HuH-7.5 (cell line): ENCODE measurements at places on chromosomes 1 and 21.

GRCh38 chr21:44703731-44704635 is 7.0 kb downstream of the KRTAP10-12 start:
- DNase-seq = no peak

GRCh38 chr1:21005466-21006239 is 171.0 kb downstream of the EIF4G3 start:
- no peak for DNase-seq

DNA sequence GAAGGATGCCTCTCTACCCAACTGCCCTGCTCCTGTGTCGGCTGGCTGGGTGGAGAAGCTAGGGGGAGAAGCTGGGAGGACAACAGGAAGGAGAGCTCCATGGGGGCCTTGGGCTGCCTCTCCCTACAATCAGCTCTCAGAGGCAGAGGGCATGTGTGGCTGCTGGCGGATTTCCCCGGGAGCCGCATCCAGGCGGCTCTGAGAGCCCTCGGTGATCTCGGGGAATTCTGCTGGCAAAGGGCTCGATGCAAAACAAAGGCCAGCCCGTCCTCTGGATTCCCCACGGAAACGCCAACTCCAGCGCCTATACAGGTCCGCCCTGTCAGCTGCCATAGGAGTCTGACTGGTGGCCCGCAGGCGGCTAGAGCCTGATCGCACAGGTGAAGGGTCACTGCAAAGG is 26.4 kb upstream of the EVA1B start:
- DNase-seq = no peak

- DNase-seq = no peak
Measured at GRCh38 chr1:63928186-63929105, 154.6 kb downstream of the ROR1 start.

DNA sequence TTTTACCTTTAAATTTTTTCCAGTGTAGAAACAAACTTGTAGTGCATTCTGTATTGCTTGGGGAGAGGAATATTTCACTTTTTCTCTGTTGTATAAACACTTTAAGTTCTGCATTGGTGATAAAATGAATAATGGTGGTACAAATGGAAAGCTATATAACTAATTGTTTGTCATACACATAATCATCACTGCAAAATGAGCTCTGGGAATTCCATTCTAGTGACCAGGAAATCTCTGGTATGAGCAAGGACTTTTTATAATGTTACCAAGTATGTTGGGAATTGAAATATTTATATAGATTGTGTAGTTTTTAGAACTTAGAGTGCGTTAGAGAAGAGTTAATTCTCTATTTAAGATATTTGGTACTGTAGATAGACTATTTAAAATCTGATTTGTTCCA is 5.0 kb upstream of the FMN2 start:
- DNase-seq = no peak

DNA sequence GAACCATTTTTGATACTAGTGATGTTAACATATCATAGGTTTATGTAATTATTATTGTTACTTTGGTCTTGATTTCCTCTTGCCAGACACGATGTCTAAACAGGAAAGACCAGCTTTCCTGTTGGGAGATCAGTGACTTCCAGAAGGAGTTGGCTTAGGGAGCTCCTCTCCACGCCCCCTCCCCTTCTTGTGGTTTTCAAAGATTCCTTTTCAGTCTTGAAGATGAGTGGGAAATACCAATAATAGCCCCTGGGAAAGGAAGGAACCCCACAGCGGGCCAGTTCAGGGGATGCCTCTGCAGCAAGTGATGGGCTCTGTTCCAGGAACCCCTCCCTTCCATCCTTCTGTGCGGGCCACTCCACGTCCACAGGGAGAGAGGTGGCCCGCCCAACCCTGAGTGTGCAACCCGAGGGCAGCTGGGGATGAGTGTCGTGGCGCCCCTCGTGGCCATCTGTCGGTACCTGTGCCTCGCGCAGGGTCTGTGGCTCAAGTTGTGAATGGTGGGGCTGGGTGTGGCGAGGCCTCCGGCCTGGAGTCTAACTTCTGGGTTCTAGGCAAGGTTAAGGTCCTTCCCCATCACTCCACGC is 65.7 kb downstream of the TLR5 start:
- DNase-seq = no peak

- no peak for DNase-seq
Measured at GRCh38 chr21:27152996-27153395, 186.1 kb upstream of the ADAMTS5 start.

DNA sequence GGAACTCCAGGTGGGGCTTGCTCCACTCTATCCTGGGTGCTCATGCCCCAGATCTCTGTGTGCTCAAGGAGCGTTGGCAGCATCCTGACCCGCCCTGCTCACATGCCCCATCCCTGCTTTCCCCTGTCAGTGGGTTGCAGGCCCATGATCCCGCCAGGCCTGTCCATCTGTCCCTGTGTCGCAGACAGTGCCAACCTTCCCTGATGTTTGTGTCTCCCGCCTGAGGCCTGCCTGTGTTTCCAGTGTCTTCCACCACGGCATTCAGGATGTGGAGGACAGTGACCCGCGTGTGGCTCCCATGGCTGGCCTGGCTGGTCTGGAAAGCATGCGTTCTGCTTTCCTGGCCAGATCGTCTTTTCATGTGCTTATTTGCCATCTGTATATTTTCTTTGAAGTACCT is 82.9 kb downstream of the PCBP3 start:
- no peak for DNase-seq

DNA sequence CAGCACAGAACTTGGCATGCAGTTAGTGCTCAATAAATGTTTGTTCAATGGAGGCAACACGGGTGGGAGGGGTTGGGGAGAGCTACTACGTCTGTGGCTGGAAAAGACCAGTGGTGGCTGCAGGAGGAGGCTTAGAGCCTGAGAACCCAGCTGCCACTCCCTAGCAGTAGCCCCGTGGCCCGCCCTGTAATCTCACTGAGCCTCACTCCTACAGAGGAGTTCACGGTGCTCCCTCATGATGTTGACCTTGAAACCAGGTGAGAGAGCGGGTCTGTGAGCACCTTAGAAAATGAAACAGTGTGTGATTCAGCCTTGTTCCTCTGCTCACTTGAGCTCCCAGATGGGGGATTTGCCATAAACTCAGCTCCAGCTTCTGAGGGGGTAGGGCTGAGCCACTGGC is 299.6 kb downstream of the NPHP4 start:
- no peak for DNase-seq

DNA sequence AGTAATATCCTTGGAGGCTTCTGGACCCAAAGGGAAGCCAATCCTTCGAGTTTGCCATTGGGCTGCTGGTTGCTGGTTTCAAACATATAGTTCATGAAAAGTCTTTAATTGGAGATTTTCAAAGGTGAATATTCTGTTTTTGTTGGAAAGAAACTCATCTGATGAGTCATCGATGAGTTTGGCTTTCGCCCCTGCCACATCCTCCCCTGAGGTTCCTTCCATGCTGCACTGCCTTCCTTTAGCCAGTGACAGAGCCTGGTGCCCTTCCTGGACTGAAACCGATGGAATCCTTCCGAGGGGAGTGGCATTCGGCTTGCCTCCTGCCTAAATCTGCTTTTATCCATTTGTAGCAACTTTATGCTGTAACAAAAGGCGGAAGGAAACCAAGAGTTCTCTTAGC is 550.0 kb downstream of the KIF26B start:
- no peak for DNase-seq

DNA sequence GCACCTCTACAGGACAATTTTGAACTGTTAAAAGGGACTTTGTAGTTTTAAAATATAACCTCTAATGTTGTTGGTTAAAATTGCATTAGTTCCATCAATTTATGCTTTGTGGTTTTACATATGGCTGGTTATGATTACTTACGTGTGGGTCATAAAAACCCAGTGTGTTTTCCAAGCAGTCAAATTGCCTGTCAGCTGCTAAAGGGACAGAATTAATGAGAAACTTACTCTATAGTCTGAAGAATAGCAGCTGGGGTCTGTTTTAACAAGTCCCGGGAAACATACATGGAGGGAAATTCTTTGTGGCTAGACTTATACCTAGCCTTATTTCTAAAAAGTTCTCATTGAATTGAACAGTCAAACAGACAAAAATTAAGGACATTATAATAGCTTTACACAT is 820.9 kb upstream of the ADGRL4 start:
- no peak for DNase-seq

DNA sequence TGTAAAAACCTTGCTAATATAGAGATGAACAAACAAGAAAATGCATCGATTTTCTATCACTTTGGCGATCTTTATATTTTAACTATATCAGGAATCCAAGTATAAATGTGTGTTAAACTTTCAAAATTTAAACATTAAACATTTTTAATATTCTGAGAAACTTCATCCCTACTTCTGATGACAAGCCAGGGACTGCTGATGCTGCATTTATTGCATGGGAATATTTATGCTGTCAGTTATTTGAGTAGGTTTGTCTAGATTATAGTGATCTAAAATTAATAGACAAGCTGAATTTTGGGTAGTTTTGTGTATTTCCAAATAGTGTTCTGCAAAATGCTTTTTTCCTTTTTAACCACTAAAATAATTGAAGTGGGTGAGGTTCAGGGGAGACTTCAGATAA is 175.3 kb downstream of the LEPR start:
- no peak for DNase-seq

GRCh38 chr1:185551008-185551407 is 183.2 kb upstream of the HMCN1 start:
- no peak for DNase-seq

DNA sequence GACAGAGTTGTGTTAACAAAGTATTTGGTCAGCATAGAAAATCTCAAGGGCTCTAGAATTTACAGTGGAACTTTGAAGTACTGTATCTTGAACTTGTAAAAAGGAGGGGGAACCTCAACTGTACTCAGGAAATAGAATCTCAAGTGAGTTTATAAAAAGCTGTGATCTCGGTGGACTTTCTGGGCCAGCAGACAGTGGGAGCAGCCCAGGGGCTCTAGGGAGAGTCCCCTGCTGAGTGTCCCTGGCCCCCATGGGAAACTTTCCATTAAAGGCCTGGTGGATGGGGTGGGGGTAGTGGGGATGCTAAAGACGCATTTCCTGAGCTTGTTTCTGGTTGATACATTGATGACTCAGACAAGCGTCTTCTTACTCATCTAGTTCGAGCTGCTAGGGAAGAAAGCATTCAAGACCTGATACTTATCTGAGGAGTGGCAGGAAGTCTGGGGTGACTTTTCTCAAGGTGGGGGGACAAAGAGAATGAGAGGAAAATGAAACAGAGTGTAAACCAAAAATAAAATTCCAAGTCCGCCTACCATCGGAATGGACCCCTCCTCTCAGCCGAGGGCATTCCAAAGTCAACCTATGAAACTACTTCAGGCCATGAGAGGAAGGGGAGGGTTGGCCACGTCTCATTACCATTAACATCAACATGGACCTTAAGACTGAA is 65.5 kb downstream of the NID1 start:
- no peak for DNase-seq

GRCh38 chr1:31977385-31978131 is 36.1 kb upstream of the KHDRBS1 start:
- DNase-seq = no peak

- DNase-seq = no peak
Measured at GRCh38 chr1:15384301-15384901, 25.3 kb upstream of the EFHD2 start.

DNA sequence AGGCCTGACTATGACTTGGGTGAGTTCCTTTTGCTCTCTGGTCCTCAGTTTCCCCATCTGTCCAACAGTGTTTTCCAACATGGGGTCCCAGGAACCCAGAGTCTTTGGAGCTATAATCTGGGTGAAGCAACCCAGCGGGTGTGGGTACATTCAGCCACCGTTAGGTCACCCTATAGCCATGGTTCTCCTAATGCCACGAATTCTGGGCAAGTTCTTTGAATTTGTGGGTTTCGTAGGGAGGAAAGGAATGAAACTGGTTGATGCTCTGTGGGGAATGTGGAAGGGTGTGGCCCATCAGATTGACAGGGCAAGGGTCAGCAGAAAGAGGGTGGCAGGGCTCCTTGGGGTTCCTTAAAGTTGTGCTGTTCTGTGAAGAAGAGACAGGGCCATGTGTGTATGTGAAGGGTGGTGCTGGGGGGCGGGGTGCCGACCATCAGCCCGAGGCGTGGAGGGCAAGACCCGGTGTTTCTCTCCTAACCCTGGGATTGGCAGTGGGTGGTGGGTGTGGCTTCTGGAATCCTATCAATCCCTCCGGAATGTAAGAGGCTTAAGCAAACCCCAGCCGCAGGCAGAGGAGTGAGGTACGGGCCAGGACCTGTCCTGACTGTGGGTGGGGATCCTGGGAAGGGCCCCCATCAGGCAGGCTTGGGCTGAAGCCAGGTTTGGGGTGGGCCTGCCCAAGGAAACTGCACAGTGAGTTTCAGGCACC is 35.5 kb upstream of the ZNF362 start:
- DNase-seq = no peak

DNA sequence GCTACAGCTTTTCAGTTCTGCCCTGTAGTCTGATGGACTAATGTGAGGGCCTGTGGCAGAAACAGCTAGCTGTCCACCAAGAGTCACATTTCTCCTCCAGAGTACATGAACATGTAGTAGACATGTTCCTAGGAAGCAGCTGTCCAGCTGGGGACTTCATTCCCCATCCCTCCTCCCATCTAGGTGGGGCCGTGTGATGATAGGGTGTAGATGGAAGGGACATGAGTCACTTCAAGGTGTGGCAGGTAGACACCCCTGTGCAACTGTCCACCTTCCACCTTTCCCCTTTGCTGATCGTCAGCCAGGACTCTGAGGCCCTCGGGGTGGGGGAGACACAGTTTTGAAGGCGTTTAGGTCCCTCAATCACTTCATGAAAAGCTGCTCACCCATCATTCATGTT is 3.6 kb upstream of the RD3 start:
- DNase-seq = no peak

GRCh38 chr1:115677182-115677555 is 35.4 kb downstream of the VANGL1 start:
- no peak for DNase-seq

DNA sequence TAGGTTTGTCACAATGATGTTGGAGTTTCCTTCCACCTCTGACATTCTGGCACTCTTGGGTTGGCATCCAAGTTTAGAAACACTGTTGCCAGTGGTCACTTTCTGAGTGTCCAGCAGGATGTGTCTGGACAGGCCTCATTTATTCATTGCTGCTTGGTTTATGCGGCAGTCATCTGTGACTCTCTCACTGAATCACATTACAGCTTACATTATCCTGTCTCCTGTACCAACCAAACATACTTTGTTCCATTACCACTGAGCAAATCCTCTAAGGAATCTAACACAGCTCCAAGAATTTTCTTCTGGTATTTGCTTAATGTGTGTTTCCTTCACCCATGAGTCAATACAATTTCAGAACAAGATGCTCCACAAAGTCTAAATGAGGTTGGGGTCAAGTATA is 19.9 kb downstream of the SGIP1 start:
- no peak for DNase-seq

GRCh38 chr1:228337711-228338520 is 68.7 kb downstream of the TRIM11 start:
- DNase-seq = no peak

DNA sequence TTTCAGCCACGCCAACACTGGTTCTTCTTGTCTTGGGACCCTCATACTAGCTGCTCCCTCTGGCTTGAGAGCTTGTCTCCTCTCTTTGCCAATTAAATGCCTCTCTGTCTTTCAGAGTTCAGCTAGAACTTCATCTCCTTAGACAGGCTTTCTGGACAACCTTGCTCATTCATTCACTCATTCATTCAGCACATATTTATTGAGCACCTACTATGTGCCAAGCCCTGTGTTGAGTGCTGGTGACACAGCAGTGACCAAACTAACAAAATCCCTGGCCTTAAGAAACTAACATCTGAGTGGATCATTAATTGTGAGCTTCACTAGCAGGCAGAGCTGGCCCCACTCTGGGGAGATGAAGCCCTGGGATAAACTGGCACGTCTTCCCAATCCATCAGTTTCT is 24.9 kb upstream of the CASZ1 start:
- no peak for DNase-seq
